BJ (cell line): ENCODE measurements at places on chromosomes 5 and 9. TPM values are rescaled to one million over a fixed set of nuclear protein-coding genes. Genes with fewer than 3 reads are reported as not detected.
A peak's percentile ranks its signal among the peaks of the same experiment; 100 is the strongest.

CCDC192 gene
- not detected in 2 replicates for polyA plus RNA-seq

ZNF367 gene
- 0.97 and 1.8 TPM in 2 replicates for polyA plus RNA-seq

DNA sequence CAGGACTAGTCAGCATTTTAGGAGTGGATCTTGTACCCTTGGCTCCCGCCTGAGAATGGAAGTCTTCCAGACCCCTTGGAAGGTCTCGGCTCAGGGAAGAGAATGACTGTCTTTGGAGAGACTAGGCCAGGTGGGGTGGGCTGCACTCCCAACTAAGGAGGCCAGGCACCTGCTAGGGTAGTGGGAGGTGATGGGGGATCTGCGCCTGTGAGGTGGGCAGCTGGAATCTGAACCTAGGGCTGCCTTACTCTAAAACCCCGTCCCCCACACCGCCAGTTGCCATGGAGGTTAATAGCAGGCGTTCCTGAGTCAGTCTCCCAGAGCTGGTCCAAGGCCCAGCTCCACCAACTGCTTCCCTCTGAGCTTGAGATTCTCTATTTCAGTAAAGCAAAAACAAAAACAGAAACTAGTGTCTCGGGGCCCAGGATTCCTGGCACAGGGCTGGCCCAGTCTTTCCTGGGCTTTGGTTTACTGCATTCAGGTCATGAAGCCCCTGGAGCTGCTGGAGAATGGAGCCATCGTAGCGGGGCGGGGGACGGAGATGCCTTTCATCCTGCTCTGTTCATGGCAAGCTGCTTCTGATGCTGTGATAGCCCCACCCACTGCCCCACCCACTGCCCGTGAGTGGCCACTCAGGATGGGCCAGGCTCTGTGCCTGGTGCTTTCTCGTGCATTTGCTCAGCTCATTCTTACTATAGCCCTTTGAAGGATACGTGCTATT is 57.5 kb downstream of the DAB2IP start:
- DNase-seq, result no peak

- no peak for DNase-seq
Measured at GRCh38 chr5:155735388-155735787, 591.6 kb upstream of the SGCD start.

DNA sequence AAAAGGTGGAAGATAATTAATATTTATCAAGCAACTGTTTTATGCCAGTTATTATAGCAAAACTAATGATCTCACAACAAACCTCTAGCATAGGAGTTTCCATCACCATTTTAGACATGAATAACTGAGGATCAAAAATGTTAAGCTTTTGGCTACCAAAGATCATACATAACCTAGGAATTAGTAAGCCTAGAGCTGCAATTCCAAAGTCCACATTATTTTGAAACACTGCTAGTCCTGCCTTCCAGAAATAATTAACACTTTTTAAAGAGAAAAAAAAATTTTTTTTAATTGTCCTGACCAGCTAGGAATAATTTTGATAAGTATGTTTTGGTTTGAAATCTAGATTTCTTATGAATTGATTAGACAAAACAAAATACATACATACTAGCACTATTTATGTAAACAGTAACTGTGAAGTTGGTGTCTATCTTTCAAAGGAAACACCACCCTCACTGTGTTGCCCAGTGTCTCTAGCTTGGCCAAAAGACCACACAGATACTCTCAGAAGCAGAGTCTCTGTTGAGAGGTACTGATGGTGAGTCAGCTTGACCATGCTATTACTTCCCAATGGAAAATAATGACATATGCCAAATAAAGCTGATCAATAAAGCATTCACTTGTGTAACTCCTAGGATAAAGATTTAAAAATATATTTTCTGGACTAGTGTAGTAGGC is 422.4 kb downstream of the CCDC171 start:
- DNase-seq, result no peak

GRCh38 chr9:101601904-101602765 is 7.4 kb upstream of the PPP3R2 start:
- DNase-seq, result no peak

DNA sequence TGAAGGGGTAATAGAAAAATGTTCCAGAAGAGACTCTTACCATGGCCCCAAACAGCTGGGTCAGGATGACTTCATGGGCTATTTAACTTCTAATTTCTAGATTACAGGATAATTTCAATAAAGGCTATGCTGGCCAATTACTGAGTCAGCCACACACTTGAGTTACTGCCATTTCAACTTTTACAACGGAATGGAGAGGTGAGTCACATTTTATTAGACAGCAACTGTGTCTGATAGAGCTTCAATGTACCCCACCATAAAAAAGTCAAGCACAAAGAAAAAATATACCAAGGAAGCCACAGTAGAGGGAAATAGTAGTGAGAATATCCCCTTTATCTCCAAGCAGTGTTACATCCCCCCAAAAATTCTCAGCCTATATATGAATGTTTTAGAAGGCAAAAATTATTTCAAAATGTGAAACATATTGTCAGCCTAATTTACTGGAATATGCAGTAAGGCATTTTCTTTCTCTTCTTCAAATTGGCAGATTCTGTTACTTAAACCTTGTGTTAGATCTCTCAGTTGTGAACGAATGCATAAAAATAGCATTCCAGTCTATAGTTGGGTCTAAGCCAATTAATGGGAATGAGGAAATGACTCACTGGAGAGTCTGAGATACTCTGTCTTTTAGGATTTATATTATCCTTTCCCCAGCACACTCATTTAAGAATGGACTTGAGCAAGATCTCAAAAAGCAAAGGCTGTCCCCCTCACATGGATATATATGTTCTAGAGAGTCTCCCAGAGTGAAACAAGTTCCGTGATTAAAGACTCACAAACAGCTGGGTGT is 47.1 kb upstream of the RAI14 start:
- DNase-seq, result peak; percentile 92

DNA sequence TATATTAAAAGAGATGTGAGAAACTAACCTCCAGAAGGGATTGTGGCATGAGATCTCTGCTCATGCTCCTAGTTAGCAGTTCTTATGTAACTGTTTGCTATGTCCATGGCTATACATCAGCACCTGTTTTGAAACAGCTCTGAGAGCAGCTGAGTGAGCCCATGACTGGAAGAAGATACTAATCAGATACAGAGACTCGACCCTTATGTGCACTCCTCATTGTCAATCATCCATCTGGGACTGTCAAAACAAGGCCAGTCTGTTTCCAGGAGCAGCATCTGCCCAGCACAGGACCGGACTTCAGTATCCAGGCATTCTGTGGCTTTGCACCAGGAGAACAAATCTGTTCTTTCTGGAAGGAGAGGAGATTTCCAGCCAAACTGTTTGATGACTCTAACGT is 77.7 kb downstream of the EFNA5 start:
- DNase-seq, result no peak

DNA sequence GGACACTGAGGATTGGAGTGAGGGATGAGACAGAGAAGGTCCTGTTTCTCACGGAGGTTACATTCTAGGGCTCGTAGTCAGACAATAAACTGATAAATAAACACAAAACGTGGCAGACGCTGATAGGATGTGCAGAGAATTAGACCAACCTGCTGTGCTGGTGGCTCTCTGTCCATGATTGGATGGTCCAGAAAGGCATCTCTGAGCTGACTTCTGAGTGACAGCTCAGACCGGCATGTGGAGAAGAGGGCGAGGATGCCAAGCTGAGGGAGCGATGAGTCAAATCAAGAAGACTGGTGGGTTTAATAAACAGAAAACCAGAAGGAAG is 132.3 kb upstream of the TAF11L2 start:
- DNase-seq, result no peak
